T-cell (primary cell): ENCODE measurements at places on chromosomes 4 and X.

GRCh38 chr4:8819019-8819418 lies 52.6 kb downstream of the HMX1 start:
- no peak for DNase-seq

DNA sequence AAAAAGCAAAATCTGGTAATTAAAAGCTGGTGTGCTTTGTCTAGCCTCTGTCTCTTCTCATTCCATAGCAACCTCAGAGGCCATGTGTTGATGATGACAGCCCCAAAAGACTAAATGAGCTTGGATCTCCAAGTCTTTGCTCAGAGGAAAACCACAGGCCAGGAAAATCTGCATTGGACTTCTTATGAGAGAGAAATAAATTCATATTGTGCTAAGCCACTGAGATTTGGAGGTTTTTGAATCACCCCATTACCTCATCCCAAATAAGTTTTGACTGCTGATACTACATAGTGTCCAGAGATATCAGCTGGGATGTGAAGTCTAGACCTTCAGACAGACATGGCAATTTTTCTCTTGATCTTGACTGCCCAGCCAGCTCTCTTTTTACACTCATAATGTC lies 178.6 kb upstream of the DIPK2B start:
- DNase-seq, result no peak

DNA sequence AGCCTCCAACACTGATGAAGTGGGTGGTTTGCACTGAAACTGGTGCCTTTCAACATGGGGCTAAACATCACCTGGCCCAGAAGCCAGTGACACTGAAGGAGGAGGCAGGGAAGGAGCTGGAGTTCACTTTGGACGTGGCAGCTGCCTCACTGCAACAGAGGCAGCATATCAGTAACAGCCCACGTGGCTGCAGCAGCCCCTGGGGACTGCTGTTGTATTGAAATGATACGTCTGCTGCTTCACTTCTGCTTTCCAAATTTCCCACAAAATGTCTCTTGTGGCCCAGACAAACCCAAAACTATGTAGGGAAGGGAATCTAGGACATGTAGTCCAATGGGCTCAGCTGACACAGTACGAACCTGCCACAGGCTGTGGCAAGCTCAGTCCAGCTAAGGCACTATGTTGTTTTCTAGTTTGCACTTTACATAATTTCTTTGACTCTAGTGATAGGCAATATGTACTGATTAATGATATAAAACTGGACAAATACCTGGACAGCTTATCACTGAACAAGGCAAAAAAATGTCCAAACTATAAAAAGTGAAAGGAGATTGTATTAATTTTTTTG lies 84.7 kb upstream of the RAPGEF2 start:
- no peak for DNase-seq

- DNase-seq, result no peak
These were observed 248.2 kb upstream of the TEX13A start for GRCh38 chrX:105468741-105469140.

GRCh38 chrX:17967888-17968287 lies 106.8 kb upstream of the RAI2 start:
- DNase-seq, result no peak

GRCh38 chr4:186798951-186799659 lies 75.4 kb upstream of the FAT1 start:
- no peak for DNase-seq

- DNase-seq, result no peak
These were observed 43.7 kb downstream of the TASL start for GRCh38 chrX:30533835-30534234.

DNA sequence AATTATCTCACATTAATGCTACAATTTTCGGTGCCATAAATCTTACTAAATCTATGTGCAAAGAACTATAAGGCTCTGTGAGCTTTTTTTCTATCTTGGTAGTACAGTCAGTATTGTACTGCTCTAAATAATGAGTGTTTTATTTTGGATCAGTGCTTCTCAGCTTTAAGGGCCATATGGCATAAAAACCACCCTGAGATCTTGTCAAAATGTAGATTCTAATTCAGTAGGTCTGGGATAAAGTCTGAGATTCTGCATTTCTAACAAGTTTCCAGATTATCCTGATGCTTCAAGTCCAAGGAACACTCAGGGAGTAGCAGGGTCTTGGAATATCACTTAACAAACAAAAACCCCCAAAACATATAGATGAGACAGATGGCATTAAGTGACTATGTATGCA lies 486.5 kb downstream of the GRXCR1 start:
- no peak for DNase-seq

GRCh38 chr4:74738464-74739143 lies 55.7 kb downstream of the BTC start:
- DNase-seq, result no peak

- no peak for DNase-seq
These were observed 16.0 kb upstream of the SH3TC1 start for GRCh38 chr4:8182858-8183725.

DNA sequence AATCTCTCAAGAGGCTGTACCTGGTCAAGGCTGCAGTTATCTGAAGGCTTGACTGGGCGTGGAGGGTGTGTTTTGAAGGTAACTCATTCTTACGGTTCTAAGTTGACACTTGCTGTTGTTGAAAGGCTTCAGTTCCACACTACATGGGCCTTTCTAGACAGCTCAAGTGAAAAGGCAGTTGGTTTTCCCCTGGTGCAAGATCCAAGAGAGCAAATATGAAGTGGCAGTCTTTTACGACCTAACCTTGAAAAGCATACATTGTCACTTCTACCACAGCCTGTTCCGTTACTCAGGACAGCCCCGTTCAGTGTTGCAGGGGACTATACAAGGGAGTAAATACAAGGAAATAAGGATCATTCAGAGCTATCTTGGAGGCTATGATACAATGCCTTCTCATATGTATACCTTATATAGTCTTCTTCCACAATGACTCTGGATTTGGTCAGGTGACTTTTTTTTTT lies 46.2 kb downstream of the PDS5A start:
- no peak for DNase-seq

DNA sequence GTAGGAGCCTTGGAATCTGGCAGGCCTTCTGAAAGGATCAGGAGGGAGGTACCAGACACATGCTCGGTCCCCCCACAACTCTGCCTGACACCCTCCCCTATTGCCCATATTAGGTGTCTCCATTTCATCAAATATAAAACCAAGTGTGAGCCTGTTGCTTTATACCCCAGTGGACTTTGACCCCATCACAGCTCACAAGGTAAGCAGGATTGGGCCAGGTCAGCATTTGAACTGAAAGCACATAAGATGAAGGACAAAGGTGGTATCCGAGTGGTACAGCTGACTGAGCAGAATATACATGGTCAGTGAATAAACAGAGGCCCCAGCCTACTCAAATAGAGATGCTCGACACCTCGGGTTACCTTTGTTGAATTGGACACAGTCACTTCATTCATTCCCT lies 20.0 kb downstream of the SLC25A43 start:
- DNase-seq, result no peak

DNA sequence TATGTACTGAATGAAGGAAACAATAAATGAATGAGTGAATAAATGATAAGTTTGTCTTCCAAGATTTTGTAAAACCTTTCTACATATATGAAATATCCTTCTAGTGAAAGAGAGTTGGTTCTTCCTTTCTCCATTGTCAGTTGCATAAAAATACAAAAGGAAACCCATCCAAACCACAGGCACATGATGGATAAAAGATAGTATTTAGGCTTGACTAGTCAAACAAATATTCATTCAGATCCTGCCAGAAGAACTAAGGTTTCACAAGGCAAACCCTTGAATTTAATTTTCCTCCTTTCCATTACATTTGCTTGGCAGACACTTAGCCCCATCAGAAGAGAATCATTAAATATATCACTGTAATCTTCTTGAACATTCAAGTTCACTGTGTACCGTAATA lies 208.4 kb downstream of the COL25A1 start:
- no peak for DNase-seq

GRCh38 chrX:7828594-7828993 lies 14.4 kb upstream of the VCX start:
- no peak for DNase-seq

- no peak for DNase-seq
These were observed 130.3 kb downstream of the DIPK2B start for GRCh38 chrX:45070116-45071007.

DNA sequence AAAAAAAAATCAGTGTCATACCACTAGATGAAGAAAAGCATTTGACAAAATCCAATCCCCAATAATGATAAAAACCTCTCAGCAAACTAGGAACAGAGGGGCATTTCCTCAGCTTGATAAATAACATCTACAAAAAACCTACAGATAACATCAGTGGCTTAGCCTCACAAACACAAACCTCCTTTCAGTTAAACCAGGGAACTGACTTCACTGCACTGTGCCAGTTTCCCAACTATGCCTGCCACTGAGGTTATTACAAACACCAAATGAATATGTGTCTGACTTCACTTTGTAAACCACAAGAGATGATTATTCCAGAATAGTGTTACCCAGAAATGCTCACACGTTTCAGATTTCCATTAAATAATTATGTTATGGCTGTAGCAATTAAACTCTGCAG lies 15.3 kb downstream of the MTMR8 start:
- DNase-seq, result no peak

GRCh38 chr4:73770917-73771316 lies 30.5 kb downstream of the CXCL8 start:
- no peak for DNase-seq

DNA sequence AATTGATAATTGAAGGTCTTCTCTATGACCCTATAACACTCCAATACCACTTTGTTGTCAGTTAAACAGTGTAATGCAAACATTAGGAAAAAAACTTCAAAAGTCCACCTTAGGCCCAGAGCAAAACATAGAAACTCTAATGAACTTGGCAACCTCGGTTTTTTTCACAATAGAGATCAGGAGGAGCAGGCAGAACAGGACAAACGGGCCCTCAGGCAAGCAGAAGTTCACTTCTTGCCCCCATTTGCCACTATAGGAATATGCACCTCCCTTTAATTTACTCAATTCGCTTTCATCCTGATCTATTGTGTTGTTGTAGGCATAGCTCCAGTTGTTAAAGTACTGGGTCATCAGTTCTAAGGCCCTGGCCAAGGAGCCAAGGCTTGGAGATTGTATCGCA lies 18.2 kb downstream of the ACOX3 start:
- no peak for DNase-seq

- no peak for DNase-seq
These were observed 328.5 kb upstream of the GALNTL6 start for GRCh38 chr4:171484681-171485080.

- no peak for DNase-seq
These were observed 49.3 kb downstream of the APELA start for GRCh38 chr4:164926301-164926700.

DNA sequence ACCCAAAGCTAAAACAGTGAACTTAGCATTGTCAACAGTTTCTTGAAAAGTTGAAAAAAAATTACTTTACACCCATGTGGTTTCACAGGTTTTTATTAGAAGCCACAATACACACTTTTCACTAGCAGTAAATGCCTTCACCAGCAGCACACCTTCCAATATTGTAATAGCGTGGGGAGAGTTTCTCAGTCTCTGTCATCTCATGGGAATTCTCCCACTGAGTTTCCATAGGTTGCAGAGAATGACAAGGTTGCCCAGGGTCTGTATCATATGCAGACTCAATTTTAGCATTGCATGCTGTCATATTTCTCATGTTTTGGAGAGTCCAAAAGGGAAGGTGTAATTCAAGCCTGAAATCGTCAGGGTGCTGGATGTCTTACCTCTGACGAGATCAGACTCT lies 486.1 kb upstream of the TENM3 start:
- no peak for DNase-seq

GRCh38 chrX:8245411-8245810 lies 74.3 kb upstream of the VCX2 start:
- DNase-seq, result no peak

DNA sequence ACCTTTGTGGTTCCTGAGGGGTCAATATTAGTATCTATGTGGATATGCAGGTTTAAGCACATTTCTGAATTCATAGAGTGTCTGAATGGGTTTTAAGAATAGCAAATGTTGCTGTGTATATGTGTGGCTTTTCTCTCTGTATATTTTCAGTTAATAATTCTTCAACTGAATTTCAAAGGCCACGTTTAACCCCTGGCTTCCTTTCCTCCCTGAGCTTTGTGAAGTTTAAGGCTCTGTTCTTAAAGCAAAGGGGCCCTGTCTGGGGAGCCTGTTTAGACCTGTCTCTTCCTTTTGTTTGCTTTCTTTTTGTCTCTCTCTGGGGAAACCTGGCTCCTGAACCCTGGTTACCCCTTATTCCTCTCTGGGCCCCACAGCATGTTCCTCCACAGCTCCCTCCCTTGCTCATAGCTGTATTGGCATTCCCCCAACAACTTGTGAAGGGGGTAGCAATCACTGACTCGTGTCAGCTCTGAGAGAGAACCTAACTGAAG lies 139.1 kb downstream of the COL4A6 start:
- no peak for DNase-seq

DNA sequence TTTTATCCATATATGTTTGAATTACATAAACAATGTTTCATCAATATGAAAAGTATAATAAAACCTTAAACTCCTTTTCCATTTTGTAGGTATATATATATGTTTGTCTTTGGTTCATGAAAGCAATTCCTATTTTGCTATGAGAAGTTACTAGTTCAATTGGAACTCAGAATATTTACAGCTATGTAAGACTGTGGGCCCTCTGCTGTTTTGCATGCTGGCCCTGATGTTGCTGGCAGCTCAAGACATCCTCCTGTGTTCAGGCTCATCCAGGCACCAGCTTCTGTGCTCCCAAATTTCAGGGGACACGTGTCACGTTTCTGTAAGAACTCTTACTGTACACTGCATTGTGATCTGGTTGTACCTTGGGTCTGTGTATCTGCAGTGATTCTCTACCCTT lies 38.7 kb upstream of the OTUD4 start:
- DNase-seq, result no peak

DNA sequence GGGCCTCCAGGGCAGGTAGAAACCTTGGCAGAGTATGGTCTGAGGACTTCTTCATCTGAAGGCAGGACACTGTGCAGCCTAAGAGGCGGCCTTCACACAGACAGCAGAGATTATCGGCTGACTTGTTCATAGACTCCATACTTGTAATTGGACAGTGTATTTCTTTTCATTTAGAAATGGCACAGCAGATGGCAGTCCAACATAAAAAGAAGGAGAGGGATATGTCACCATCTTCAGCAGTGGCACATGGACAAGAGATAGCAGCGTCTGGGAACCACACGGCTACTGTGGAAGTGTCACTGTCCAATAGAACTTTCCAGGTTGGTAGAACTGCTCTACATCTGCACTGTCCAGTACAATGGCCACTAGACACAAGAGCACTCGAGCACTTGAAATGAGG lies 21.7 kb upstream of the GEMIN8 start:
- DNase-seq, result no peak

- no peak for DNase-seq
These were observed 128.0 kb upstream of the PRKG2 start for GRCh38 chr4:81343046-81343445.

DNA sequence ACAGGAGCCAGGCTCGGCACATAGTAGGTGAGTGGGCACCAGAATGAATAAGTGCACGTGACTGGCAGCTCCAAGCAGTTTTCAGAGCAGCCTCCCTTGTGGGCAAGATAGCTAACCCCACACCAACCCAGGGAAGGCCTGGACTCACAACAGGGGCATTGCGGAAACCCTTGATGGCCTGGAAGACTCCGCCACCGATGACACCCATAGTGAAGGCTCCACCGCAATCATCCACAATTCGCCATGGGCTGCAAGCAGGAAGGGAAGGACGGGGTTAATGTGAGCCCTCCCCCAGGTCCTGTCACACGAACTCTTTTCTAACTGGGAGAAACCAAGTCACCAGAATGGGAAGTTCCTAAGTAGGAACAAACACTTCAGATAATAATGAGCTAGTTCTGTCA lies 957 bp downstream of the TIMM17B start:
- no peak for DNase-seq

- peak; percentile 66 for DNase-seq
These were observed at the start of gene WDR45 for GRCh38 chrX:49079489-49080428. Gene WDR45 (minus strand): TSS chrX:49079887. CDS start chrX:49078095, 1,792 bp downstream.
